ENCODE measurements at places on chromosomes 6 and 20.
A peak's percentile ranks its signal among the peaks of the same experiment; 100 is the strongest.

DNA sequence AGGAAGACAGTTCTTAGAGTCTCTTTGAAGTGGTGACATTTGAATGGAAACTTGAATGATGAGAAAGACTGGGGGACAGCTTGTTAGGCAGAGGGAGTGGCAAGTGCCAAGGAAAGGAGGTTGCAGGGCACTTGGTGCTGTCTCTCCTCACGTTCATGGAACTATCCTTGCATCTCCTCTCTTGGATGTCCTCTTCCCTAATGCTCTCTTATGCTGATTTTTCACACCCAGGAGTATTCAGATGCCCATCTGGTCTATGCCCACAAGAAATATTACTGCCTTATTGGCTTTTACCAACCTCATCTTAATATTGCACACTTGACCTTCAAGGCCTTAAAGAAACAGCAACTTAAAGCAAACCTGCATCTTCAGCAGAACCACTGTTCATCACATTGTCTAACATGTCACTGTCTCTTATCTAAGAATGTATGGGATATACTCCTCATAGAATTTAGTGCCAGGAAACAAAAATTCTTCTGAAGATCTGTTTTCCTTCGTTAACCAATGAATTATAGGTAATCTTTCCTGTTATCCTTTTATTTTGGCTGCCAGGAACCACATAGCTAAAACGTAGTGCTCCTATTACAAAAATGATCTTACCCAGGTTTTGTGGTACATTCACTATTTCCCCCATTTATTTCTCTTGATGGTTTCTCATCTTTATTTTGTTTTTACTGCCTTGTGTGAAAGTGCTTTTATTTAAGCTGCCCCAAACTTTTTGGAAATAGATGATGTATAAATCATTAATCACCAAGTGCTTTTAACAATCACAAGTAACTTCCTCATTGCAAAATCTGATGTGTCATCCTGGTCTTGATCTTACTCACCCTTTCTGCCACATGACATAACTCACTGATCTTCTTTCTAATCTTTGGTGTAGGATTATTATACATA, 12.8 kb downstream of the RGS17 start:
- DNase-seq, result peak; percentile 25

- DNase-seq, result no peak
Observed at GRCh38 chr20:13277663-13278295, 56.7 kb downstream of the ISM1 start.

GRCh38 chr6:106724848-106725247, 95.5 kb downstream of the QRSL1 start:
- DNase-seq, result no peak

- DNase-seq, result no peak
Observed at GRCh38 chr20:58077282-58077681, 151.2 kb downstream of the ANKRD60 start.

DNA sequence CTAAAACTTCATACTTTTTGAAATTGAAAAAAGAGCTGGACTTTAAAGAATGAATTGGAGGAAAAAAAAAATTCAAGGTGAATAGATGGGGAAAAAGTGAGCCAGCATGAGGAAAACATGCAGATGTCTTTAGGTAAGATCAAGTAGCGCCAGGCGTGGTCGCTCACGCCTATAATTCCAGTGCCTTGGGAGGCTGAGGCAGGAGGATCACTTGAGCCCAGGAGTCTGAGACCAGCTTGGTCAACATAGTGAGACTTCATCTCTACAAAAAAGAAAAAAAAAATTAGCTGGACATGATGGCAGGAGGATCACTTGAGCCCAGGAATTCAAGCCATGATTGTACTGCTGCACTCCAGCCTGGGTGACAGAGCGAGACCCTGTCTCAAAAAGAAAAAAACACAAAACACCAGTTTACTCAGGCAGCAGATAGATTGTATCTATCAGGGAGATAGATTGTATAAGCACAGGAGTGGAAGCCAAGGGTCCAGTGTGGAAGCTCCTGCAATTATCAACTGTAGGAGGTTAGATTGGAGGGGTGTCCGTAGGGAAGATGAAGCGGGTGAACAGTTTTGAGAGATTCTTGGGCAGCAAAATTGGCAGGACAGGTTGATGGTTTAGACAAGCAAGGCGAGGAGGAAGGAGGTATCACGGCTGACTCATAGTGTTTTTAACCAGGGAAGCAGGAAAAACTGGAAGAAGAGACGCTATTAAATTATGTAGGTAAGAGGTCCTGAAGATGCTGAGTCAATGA, 97.6 kb upstream of the ZNF217 start:
- no peak for DNase-seq

- no peak for DNase-seq
Observed at GRCh38 chr20:23507346-23507745, 16.4 kb downstream of the CST8 start.

DNA sequence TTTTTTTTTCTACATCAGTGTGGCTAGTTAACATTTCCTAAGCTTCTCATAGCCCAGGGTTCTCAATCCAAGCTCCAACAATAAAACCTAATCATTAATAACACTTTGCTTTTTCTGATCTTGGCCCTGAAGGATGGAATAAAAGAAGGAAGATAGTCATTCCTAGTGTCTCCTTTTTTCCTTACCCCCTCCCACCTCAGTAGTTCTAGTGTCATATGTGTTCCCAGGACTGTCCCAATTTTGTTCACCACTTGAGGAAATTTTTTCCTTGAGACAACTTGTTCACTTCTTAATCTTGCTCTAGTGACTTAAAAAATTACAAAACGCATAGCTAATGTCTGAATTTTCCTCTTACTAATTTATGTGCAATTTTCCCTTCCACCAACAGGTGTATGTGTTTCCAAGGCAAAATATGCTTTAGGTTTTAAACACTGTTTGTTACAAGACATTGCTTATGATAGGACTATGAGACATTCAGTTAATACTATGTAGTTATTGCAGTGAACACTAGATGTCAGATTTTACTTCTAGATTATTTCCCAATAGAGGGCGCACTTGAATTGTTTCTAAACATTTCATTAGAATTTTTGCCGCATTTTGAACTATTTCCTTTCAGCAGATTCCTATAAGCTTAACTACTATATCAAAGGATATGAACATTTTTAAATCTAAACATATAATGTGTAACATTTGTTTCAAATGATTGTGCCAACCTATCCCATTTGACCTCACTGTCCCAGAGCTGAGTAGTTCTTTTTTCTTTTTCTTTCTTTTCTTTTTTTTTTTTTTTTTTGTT, 18.5 kb upstream of the C6orf141 start:
- no peak for DNase-seq

DNA sequence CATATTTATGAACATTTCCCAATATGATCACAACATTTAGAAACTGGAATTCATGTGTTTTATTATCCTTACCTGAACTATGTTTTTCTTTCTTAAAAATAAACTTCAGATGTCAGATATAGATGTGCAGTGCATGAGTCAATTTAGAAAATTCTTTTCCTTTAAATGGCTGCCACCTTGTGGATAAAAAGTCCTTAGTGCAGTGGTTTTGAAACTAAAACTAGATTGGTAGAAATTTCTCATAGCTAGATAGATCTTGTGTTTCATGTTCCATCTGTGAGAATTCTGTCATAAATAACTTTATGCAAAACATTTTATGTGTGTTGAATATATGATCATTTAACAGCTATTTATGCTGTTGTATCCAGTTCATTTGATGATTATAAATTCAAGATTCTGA, 134.9 kb downstream of the KLHL32 start:
- DNase-seq, result peak; percentile 22

GRCh38 chr6:121330516-121330915, 3.8 kb downstream of the TBC1D32 start:
- DNase-seq, result no peak

DNA sequence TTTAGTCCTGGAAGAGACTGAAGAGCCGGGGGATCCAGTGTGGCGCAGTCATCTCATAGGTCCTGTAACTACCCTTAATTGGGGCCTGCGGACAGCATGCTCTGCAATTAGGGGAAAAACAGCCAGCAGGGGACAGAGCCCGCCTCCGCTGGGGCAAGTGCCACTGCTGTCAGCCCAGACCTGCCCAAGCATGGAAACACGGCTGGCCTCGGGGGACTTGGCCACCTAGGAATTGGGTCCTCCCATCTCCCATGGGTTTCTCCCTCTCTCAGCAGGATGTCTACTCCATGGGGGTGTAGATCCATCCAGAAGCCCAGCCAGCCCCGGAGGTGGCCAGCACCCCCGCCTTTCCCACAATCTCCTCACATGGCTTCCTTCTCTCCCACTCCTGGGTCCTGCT, 3.6 kb downstream of the GHRH start:
- no peak for DNase-seq

DNA sequence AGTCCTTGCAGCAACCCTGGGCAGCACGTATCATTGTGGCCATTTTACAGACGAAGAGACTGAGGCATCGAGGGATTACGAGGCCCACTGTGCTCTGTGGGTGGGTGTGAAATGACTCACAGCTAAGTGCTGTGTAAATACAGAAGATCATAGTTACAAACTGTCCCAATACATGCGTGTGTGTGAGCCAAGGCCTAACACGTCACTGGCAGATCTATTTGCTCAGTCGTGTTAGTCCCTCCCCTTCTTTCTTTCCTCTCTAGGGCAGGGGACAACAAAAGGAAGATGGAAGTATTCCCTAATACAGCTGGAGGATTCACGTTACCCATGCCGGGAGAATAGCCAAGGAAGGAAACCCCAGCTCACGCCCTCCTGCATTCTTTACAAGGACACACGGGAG, 175.9 kb downstream of the CDC5L start:
- DNase-seq, result no peak

DNA sequence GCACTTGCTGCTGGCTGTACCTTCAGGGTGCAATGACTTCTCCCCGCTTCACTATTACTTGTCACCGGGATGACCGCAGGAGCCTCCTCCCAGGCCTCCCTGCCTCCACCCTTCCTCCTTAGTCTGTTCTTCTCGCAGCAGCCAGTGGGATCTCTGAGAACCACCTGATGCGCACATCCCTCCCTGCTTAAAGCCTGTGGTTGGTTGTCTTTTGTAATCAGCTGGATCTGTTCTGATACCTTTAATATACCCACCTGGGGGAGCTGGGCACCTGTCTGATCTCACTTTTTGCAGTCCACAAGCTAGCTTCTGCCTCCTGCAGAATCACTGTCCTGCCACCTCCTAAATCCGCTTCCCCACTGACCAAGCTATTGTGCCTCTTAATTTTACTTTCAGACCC, 34.6 kb downstream of the TOX2 start:
- no peak for DNase-seq

DNA sequence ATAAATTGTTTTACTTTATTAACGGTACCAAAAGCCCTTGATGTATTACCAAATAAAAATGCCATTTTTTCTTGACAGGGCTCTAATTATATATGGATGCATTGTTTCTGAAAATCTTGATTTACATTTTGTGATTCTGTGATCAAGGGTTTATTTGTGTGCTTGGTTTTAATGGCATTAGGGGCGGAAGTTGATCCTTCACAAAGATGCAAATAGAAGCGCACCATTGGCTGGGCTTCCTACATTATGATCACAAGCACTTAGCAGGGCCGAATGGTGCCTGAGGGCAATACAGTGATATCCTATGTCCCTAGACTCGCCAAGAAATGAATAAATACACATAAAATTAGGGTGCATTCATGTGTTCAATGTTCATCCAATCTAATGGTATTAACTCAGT, 172.9 kb upstream of the UST start:
- no peak for DNase-seq

DNA sequence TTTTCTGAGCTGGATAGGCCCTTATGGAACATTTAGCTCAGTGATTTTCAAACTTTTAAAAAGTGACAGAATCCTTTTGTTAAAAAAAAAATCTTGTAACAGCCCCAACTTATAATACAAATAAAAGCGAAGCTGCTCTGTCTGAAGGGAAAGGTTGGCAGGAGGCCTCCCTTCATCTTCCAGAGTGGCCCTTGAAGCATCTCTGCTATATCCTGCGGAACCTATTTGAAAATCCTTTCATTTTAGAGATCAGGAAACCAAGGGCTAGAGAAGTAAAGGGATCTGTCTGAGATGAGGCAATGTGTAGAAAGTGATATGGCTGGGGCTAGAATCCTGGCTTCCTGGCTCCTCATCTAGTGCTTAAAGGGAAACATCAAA, 107.8 kb downstream of the UBE3D start:
- DNase-seq, result no peak

- DNase-seq, result no peak
Observed at GRCh38 chr6:112557435-112557834, 210.3 kb downstream of the RFPL4B start.

- DNase-seq, result no peak
Observed at GRCh38 chr6:109449795-109450673, 5.5 kb downstream of the MICAL1 start.

GRCh38 chr6:89209457-89209856, 7.7 kb downstream of the GABRR1 start:
- no peak for DNase-seq

DNA sequence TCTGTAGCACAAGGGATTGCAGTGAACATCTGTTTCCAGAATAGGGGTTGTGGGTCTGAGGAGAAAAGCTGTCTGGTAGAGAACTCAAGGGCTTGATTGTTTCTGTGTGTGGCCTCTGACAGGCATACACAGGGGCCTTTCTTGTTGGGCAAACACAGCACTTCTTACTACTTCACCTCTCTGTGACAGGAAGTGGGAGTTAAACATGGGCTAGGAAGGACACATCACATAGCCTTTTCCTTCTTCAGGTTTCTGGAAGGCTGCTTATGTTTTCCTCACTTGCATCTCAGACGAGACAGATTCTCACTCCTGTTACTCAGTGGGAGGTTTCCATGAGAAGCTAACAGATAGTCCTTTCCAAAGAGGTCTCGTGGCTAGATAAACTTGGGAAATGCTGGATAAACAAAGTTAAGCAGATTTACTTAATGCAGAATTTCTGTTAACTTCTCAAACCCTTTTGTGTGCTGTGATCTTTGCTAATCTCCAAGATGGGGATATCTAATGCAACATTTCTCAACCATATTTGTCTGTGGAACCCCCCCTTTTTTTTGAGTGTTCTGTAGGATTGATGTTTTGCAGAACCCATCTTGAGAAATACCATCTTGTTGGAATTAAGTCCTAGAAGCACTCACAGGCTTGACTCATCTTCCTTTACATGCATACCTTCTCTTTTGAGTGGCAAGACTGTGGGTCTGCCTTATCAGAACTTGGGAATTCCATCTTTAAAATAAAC, 41.9 kb upstream of the RNF8 start:
- DNase-seq, result no peak

DNA sequence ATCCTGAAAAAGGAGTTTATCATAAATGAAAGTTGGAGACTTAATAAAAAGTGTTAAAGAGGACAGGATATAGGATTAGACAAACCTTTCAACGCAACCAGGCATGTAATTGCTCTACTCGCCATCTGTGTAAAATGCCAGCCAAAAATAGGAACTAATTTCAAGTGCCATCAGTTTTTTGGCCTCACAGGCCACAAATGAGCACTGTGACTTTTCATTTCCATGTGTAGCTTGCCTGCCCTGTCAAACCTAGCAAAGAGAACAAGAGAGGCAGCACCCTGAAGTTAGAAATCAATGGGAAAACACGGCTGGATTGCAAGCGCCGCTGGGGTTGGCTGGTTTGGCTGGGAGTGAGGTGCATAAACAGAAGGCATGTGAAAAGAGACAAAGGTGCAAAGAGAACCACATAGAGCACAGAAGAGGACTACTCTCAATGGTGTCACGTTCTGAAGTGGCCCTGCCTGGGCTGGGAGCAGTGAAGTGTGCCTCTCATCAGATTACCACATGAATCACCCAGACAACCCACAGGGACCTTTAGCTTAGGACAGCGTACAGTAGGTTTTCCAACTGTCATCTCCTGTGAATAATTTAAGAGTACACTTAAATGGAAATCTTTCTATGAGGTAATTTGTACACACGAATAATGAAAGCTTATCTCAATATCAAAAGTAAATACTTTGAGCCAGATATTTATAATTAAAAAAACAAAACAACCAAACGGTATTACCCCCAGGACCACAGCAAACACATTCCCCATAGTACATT, 78.0 kb upstream of the NHSL1 start:
- DNase-seq, result no peak

GRCh38 chr20:50165684-50166554, 12.4 kb upstream of the PEDS1 start:
- DNase-seq, result no peak
